ENCODE measurements at places on chromosomes 4 and X.

- DNase-seq, result no peak
Measured at GRCh38 chrX:12802741-12803140, 11.5 kb downstream of the PRPS2 start.

GRCh38 chrX:47687263-47687662, 28.3 kb upstream of the UXT start:
- no peak for DNase-seq

DNA sequence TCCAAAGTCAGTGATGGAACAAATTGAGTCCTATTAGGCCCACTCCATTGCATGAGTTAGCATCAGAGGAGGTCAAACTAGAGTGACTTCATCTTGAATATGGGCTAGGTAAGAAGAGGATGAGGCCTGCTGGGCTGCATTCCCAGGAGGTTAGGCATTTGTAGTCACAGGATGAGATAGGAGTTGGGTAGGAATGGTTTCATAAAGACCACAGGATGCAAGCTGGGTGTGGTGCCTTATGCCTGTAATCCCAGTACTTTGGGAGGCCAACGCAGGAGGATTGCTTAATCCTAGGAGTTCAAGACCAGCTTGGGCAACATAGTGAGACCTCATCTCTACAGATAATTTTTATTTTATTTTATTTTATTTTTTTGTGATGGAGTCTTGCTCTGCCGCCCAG, 26.8 kb downstream of the PDGFRA start:
- DNase-seq, result no peak

- no peak for DNase-seq
Measured at GRCh38 chr4:187665086-187665485, 330.5 kb upstream of the ZFP42 start.

DNA sequence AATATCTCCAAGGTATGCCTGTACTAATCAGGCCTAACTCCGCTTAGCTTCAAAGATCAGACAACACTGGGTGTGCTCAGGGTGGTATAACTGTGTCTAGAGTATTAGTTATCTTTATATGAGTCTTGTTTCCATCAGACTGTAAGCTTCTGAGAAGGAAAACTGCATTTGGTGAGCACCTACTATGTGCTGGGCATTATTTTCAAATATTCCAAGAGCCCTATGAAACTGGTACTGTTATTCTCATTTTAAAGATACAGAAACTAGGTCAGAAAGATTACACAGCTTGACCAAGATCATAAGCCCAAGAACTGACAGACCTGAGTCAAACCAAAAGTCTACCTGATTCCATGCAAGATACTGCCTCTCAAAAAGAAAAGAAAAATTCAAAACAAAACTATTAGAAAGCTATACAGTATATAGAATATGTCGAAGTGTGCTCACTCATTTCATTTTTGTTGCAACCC, 44.4 kb downstream of the LRBA start:
- DNase-seq, result no peak

GRCh38 chr4:52366621-52367020, 292.5 kb downstream of the USP46 start:
- no peak for DNase-seq

- no peak for DNase-seq
Measured at GRCh38 chrX:56569378-56570057, 6.1 kb downstream of the UBQLN2 start.

DNA sequence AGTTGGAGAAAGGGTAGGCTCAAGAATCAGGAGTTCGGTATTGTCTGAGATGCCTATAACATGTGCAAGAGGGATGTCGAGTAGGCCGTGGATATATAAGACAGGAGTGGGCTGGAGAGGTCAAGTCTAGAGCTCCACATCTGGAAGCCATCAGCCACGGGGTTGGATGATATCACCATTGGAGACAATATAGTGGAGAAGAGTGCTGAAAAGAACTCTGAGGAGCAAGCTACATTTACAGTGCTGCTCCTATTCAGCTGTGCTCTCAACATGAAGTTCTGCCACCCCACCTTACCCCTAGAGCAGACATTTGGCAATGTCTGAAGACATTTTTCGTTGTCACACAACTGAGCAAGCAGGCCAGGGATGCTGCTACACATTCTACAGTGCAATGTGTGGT, 20.9 kb upstream of the PLAC1 start:
- DNase-seq, result no peak

DNA sequence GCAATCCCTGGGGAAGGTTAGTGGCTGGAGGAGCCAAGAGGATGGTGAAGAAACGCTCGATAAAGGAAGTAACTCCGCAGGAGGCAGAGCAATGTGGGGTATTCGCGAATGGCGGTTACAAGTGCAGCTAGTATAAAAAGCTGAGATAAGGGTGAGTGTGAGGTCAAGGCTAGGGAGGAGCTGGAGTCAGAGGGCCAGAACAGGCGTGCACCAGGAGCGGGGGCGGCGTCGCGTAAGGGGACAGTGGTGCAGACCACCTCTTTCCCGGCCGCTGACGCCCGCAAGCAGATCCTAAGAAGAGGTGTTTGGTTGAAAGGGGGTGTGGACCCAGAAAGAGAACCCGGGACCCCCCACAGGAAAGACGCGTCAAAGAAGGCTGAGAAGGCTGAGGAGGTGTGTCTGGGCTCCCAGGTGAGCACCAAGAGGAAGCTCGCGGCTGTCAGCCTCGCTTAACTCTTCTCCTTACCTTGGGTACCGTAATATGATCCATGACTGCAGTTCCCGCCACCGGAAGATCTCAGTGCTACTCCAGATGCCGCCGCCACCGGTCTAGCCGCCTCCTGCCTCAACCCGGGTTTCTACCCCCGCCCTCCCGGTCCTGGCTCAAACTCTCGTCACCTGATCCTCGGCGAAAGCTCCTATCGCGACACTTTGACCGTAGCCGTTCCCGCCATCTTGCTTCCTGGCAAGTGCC, at the start of gene MTMR8:
Gene MTMR8, minus strand, starts transcription at position 579 of the 694 bp plus-strand sequence. Its CDS starts 89 bp downstream, at position 490.
- DNase-seq, result no peak

- DNase-seq, result no peak
Measured at GRCh38 chrX:118373538-118373937, 27.6 kb downstream of the WDR44 start.

DNA sequence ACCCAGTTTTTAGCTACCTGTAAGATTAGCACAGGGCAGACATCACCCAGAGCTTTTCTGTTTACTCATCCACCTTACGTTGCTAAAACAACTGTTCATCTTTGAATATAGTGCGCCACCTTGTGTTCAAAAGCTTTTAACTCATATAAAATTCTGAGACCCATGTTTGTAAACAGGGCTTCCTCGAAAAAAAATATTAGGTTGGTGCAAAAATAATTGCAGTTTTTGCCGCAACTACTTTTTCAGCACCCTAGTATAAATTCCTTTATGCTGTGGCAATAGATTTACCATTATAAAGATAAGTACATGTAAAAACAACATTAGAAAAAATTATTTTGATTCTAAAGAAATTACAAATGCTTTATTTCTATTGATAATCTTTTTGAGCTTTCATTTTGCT, 147.9 kb downstream of the LRBA start:
- no peak for DNase-seq

DNA sequence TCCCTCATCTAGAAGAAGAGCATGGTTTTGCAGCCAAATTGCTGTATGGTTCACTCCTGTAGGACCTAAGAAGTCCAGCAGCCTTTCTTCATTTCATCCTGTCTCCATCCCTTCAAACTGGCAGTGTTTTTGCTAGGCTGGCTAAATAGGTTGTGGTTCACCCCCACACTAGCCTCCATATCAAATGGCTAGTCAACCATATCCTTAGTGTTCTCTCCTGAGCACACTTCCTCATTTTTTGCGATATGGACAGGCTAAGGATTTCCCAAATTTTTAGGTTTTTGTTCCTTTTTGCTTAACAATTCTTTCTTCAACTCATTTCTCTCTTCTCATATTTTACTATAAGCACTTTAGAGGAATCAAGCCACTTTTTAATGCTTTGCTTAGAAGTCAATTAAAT, 98.8 kb upstream of the NOCT start:
- no peak for DNase-seq

- DNase-seq, result no peak
Measured at GRCh38 chrX:24874604-24875247, 141.0 kb downstream of the ARX start.

DNA sequence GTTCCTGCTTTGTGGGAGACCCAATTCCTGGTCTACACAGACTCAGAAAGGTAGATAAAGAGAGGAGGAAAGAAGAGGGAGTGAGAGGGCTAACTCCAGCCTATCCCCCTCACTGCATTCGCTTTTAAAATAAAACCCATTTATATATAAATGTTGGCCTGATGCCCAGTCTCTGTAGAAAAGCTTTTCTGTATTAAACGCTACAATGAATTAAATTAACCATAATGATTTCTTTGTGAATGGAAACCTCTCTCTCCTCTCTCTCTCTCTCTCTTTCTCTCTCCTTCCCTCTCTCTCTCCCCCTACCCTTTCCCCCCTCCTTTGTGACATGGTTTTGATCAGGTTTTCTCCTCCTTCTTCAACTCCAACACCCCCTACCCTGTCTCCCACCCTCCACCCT, 34.8 kb downstream of the PJA1 start:
- DNase-seq, result no peak

- DNase-seq, result no peak
Measured at GRCh38 chrX:138037548-138037947, 471.6 kb downstream of the ZIC3 start.

DNA sequence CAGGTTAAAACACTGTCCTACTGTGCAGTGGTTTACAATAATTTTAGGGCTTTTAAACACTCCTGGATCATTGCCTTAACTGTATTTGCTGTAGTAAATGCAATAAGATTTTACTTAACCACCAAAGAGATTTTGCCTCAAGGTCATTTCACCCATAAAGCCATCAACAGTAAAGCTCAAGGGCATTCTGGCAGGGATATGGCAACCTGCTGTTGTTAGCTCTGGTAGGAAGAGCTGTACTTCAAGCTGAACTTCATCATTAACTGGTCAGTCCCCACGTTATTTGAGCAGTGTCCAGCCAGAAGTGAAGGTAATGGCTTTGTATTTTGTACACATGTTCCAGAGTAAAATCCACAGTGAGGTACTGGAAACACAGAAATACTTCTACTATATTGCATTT, 26.9 kb upstream of the MAOA start:
- DNase-seq, result no peak

DNA sequence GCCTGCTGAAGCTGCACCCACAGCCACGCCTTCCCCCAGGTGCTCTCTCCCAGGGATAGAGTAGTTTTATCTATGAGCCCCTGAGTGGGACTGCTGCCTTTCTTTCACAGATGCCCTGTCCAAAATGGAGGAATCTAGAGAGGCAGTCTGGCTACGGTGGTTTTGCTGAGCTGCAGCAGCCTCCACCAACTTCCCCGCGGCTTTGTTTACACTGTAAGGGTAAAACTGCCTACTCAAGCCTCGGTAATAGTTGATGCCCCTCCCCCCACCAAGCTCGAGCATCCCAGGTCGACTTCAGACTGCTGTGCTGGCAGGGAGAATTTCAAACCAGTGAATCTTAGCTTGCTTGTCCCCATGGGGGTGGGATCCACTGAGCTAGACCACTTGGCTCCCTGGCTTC, 84.5 kb downstream of the PRKG2 start:
- DNase-seq, result no peak

DNA sequence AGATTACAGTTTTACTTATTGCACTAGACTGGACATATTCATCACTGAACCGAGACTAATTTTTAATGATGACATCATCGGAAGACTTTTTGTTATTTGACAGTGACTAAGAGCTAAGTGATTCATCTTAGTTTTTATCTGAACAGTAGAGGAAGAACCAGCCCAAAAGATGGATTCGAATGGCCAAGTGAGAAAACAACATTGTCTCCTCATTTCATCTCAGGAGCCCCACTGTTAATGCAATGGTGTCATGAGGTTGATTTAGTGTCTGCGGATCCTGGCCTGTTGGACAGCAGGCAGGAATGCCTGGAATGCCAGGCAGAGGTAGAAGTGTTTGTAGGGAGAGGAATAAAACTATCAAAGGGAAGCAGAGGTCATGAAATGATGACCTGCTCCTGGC, 37.8 kb upstream of the HPF1 start:
- DNase-seq, result no peak

DNA sequence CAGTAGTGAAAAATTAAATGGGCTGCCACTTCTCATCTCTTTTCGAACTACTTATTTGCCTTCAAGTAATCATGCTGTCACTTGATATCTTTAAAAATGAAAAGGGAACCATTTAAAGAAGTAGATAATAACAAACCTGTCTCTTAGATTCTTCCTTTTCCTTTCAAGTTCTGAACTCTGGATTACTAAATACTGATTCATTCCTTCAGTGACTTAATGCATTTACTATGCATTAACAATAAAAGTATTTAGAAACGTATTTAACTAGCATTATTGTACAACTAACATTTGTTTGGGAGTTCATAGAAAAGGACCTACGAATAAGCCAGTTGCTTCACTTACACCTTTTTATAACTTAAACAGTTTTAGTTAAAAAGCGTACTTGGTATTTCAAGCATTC, 61.1 kb upstream of the RAB33B start:
- no peak for DNase-seq

- DNase-seq, result no peak
Measured at GRCh38 chrX:45735571-45735970, 534.9 kb upstream of the DIPK2B start.

DNA sequence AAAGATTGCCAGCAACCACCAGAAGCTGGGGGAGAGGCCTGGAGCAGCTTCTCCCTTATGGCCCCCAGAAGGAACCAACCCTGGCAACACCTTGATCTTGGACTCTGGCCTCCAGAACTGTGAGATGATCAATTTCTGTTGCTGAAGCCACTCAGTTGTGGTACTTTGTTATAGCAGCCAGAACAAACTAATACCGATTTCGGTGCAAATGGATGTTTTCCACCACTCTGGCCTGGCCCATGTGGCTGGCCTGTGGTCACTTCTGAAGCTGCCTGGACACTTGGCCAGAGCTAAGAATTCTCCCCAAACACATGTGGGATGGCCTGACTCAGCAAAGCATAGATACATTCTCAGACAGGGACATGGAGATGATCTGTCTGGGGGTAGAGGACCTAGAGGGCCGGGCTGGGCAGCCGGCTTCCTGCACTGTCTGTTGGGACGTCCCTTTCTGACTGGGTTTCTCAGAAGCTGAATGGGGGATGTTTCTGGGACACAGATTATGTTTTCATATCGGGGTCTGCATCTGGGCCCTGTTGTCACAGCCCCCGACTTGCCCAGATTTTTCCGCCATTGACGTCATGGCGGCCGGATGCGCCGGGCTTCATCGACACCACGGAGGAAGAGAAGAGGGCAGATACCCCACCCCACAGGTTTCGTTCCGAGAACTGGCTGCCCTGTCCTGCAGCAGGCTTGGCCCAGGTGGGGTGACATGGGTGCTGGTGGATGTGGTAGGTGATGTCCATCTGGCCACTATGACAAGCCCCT, 4.1 kb downstream of the FOXP3 start:
- DNase-seq, result no peak
